ENCODE measurements at places on chromosomes 3 and 15. TPM values are rescaled to one million over a fixed set of nuclear protein-coding genes. Genes with fewer than 3 reads are reported as not detected.

Gene ZNF662
- 2.3 TPM for total RNA-seq

Gene DPPA4
- under 0.01 TPM for total RNA-seq

Gene RBPMS2
- 0.07 TPM for total RNA-seq

Gene GOLGA8J
- not detected for total RNA-seq

All from smooth muscle cell of the pulmonary artery (primary cell).